ENCODE measurements at places on chromosomes 5 and 9.

- no peak for DNase-seq
- no peak overlapping the region for H3K27ac ChIP-seq
- no peaks in the 10 kb centered on the region for H3K36me3 ChIP-seq
These were observed 5.1 kb downstream of the CAMK4 start for GRCh38 chr5:111229221-111229835.

DNA sequence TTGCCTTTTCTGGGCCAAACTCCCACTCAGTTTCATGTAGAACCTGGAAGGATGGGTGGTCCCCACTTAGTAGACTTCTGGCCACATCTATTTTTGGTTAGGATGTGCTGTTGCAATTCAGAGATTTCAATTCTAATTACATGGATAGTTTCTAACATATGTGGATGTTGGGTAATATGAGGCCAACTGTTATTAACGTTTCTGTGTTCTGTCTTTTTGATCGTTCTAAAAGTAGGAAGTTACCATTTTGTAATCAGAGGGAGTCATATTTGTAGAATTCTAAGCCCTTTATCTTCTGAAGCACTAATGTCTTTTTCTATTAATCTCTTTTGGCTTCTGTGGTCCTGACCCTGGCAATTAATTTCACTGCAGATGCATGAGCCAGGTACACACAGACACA is 141.6 kb upstream of the SPEF2 start:
- H3K36me3 ChIP-seq: no peaks in the 10 kb centered on the region
- H3K4me3 ChIP-seq: no peak overlapping the region
- no peak overlapping the region for H3K27ac ChIP-seq
- DNase-seq: no peak
- H3K27me3 ChIP-seq: no peaks in the 10 kb centered on the region

DNA sequence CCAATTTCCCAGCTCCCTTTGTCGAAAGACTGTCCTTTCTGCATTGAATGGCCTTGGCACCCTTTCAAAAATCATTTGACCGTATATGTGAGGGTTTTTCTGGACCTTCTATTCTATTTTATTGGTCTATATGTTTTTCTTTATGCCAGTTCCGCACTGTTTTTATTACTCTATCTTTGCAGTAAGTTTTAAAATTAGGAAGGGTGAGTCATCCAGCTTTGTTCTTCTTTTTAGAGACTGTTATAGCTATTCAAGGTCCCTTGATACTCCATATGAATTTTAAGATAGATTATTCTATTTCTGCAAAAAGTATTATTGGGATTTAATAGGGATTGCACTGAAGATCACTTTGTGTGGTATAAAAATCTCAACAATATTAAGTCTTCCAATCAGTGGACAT is 44.2 kb upstream of the STARD4 start:
- no peaks in the 10 kb centered on the region for H3K36me3 ChIP-seq
- no peak for DNase-seq
- H3K4me3 ChIP-seq: no peak overlapping the region
- H3K4me1 ChIP-seq: no peaks in the 10 kb centered on the region
- no peaks in the 10 kb centered on the region for H3K27me3 ChIP-seq

DNA sequence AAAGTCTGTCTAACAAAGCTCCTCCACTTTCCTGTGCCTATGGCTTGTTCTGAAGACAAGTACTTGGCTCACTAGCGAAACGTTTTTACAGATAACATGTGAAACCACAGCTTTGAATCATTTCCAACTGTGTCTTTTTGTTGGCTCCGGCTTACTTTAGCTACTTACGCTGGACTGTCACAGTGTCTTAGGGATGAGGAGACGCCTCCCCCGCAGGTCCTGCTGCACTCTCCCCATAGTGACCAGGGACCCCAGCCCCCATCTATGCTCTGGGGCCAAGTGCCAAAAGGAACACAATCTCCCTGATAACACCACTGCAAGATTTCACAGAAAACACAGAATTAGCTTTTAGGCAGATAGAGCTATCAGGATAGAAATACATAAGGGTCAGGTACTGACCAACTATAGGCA is 219.1 kb downstream of the ADAMTS6 start:
- no peak overlapping the region for H3K4me3 ChIP-seq
- no peaks in the 10 kb centered on the region for H3K36me3 ChIP-seq
- peak; percentile 53 for DNase-seq

GRCh38 chr5:147340941-147341340 is 106.1 kb downstream of the STK32A start:
- H3K4me1 ChIP-seq: no peaks in the 10 kb centered on the region
- no peak overlapping the region for H3K27ac ChIP-seq
- H3K4me3 ChIP-seq: no peak overlapping the region
- DNase-seq: no peak

DNA sequence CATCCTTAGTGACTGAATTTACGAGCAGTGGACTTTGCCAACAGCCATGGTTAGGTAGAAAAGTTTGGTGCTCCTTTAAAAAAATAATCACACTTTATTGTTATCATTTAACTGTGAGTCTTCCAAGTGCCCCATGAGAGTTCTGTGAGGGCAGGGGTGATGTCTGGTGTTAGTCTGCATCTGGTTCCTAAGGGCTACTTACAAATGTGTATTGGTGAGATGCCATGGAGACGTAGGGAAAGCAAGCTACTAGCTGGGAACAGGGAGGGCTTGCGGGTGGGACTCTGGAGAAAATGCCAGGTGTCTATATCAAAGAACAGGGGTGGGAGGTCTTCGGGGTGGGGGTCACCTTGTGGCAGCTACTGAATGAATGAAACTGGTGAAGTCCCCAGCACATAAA is 47.1 kb upstream of the EBF1 start:
- no peak overlapping the region for H3K4me3 ChIP-seq
- no peaks in the 10 kb centered on the region for H3K36me3 ChIP-seq
- DNase-seq: no peak
- H3K4me1 ChIP-seq: no peaks in the 10 kb centered on the region
- no peak overlapping the region for H3K27ac ChIP-seq

GRCh38 chr9:96186591-96187011 is 115.4 kb downstream of the HSD17B3 start:
- no peak overlapping the region for H3K27ac ChIP-seq
- H3K4me1 ChIP-seq: peaks cover 22% of the 10 kb centered on the region
- H3K4me3 ChIP-seq: no peak overlapping the region
- no peaks in the 10 kb centered on the region for H3K27me3 ChIP-seq

GRCh38 chr5:135040034-135040332 is 6.0 kb upstream of the PITX1 start:
- peak overlapping the region; percentile 41 for H3K4me3 ChIP-seq
- no peak for DNase-seq
- H3K27me3 ChIP-seq: no peaks in the 10 kb centered on the region

GRCh38 chr5:61591859-61592258 is 259.8 kb downstream of the ZSWIM6 start:
- H3K36me3 ChIP-seq: no peaks in the 10 kb centered on the region
- H3K4me3 ChIP-seq: no peak overlapping the region
- no peaks in the 10 kb centered on the region for H3K27me3 ChIP-seq

DNA sequence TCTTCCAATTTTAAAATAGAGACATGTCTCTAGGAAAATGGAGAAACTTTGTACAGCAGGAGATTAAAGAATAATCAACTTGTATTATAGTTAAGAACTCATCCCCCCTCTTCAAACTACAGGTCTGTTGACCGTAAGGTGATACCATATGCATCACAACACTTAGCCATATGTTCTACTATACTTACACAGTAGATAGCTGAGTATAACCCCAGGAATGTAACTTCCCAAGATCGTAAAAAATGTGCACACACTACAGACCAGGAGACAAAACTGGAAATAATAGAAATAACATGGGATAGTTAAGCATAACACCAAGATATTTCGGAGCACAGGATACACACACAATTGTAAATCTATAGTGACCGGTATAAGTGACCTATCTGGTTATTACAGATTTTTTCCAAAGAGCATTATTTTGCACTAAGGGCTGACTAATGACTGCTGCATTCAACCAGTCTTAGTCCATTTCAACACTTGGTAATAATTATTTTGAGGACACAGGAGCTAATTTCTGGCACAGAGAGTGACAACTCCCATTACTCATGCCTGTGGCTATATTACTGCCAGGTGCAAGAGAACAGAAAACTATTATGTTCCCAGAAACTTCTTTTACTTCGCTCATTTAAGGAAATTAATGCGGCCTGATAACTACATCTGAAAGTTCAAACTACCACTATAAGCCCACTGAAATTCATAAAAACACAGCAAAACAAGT is 15.4 kb upstream of the ZNF622 start:
- H3K4me1 ChIP-seq: no peaks in the 10 kb centered on the region
- no peak for DNase-seq
- H3K36me3 ChIP-seq: no peaks in the 10 kb centered on the region
- no peak overlapping the region for H3K4me3 ChIP-seq
- H3K27ac ChIP-seq: no peak overlapping the region

DNA sequence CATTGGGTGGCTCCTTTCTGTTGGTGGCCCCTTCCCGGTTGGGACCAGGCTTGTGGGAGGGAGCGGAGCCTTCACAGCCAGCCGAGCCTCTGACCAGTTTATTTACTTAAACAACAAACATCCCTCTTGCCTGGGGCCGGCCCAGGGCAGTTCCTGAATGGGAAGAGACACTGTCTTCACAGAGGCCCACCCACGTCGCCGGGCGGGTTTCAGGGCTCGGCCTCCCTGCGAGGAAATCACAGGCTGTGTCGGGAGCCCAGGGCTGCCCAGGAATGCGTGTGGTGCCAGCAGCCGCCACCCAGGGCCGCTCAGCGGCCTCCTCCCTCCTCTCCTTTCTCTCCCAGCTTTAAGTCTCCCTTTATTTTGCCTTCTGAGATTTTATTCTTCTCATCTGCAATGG is 132.5 kb downstream of the HSD17B3 start:
- peak overlapping the region; percentile 80 for H3K27ac ChIP-seq
- no peak overlapping the region for H3K4me3 ChIP-seq
- H3K36me3 ChIP-seq: no peaks in the 10 kb centered on the region
- H3K4me1 ChIP-seq: peaks cover 28% of the 10 kb centered on the region

- H3K27me3 ChIP-seq: no peaks in the 10 kb centered on the region
- no peaks in the 10 kb centered on the region for H3K4me1 ChIP-seq
- H3K27ac ChIP-seq: no peak overlapping the region
- no peak overlapping the region for H3K4me3 ChIP-seq
- H3K36me3 ChIP-seq: no peaks in the 10 kb centered on the region
- no peak for DNase-seq
These were observed 73.3 kb downstream of the FER start for GRCh38 chr5:108820983-108821382.

DNA sequence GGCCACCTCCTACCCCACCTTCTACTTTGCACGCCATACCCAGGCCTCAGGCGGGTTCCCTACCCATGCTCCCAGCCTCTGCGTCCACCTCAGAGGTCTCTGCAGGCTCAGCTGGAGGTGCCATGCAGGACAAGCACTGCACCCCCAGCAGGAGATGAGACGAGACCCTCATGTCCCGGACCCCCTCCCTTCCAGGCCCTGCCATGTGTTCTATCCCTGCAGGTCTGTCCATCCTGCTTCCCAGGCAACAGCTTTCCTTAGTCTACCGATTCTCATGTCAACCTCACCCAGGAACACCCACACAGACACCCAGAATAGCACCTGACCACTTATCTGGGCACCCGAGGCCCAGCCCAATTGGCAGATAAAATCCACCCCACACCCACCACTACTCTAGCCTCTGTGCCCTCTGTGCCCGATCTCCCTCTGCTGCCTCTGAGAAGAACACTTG is 52.1 kb downstream of the SEMA4D start:
- H3K4me3 ChIP-seq: no peak overlapping the region
- H3K36me3 ChIP-seq: no peaks in the 10 kb centered on the region
- no peaks in the 10 kb centered on the region for H3K27me3 ChIP-seq
- no peak for DNase-seq
- H3K4me1 ChIP-seq: peaks cover 16% of the 10 kb centered on the region
- no peak overlapping the region for H3K27ac ChIP-seq

DNA sequence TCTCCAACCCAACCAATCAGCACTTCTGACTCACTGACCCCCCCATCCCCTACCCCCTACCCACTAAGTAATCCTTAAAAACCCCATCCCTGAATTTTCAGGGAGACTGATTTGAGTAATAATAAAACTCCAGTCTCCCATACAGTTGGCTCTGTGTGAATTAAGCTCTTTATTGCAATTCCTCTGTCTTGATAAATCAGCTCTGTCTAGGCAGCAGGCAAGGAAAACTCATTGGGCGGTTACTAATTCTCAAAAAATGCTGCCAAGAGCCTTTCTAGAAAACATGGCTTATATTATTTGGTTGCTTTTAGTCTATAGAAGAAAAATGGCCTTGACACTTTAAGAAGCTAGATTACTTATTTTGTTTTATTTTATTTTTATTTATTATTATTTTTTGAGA is 131.7 kb downstream of the SUSD1 start:
- H3K27ac ChIP-seq: no peak overlapping the region
- no peaks in the 10 kb centered on the region for H3K4me1 ChIP-seq
- no peaks in the 10 kb centered on the region for H3K27me3 ChIP-seq
- H3K4me3 ChIP-seq: no peak overlapping the region

DNA sequence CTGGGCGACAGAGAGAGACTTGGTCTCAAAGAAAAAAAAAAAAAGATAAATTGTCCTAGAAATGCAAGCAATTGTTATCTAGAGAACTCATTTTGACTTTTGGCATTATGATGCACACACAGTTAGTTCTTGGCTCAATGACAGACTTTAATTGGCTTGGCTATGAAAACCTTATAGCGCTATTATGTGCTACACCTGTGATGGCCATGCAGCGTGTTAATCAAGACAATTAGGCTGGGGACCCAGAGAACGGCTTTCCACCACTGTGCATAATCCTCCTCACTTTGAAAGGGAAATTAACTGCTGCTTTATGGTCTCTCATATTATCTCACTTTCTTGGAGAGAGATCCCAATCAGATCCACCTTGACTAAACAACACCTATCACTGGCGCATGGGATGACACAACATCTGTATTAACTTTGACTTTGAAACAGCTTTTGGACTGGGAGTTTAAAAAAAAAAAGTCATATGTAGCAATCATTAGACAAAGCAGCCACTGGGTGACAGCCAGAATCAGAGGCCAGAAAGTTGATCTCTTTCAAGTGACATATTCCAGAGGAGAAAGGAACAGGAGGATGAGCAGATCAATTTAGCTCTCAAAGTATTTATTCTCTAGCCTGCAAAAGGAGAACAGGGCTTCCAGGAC is 132.5 kb downstream of the PPP2R2B start:
- no peaks in the 10 kb centered on the region for H3K4me1 ChIP-seq
- no peak overlapping the region for H3K27ac ChIP-seq
- no peaks in the 10 kb centered on the region for H3K36me3 ChIP-seq
- no peak for DNase-seq

- no peaks in the 10 kb centered on the region for H3K27me3 ChIP-seq
- H3K4me1 ChIP-seq: no peaks in the 10 kb centered on the region
- H3K27ac ChIP-seq: no peak overlapping the region
- no peak overlapping the region for H3K4me3 ChIP-seq
- no peak for DNase-seq
These were observed 138.0 kb downstream of the NUDT12 start for GRCh38 chr5:103424453-103425205.
